ENCODE measurements at places on chromosomes 2 and 18. TPM values are rescaled to one million over a fixed set of nuclear protein-coding genes. Genes with fewer than 3 reads are reported as not detected.

GRCh38 chr2:158507141-158507540 is 50.4 kb downstream of the PKP4 start:
- no peak for DNase-seq

- DNase-seq: no peak
These were observed 138.3 kb downstream of the CDH20 start for GRCh38 chr18:61471541-61471940.

GRCh38 chr2:60512062-60512622 is 41.3 kb downstream of the BCL11A start:
- DNase-seq: no peak

TSPYL6 gene
- not detected for total RNA-seq

DNA sequence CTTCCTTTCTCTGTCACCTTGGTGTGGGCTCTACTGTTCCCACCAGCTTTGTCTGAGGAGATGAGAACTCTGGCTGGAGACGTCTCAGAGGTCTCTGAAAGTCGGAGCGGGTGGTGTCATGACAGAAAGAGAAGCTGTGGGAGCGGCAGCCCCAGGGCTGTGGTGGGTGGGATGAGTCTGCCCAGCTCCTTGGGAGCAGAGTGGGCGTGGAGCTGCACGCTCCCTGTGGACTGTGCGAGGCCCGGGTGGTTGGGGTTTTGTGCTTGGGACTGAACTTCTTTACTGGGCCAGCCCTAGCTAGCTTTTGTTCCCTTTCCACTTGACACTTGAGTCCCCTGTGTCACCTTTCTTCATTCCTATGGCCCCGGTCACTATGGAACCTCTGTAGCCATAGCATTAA is 10.4 kb downstream of the TOGARAM2 start:
- no peak for DNase-seq

DNA sequence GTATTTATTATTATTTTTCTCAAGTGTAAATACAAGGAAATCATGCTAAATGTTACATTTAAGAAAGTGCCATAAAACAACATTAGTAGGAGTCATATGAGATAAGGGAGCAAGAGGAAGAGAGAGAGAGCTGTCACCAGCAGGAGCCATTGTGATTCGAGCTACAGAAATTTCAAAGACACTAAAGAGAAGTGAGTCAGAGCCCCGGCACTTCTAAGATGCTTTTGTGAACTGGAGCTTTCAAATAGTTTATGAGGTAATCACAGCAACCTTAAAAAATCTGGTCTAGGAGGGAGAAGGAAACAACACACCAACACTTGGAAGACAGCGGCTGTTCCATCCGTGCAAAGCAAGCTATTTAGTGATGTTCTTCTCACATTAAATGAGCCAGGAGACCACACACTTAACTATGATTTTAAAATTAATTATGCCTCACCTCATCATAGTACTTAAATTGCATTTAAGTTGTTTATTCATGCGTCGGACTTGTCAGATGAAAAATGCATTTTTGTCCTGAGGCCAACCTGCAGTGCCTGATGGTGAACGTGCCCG is 382.7 kb upstream of the SALL3 start:
- peak; percentile 39 for DNase-seq

- DNase-seq: no peak
These were observed 17.5 kb upstream of the CCL20 start for GRCh38 chr2:227796045-227796711.

GRCh38 chr2:219944866-219945265 is 317.4 kb downstream of the SLC4A3 start:
- no peak for DNase-seq

DNA sequence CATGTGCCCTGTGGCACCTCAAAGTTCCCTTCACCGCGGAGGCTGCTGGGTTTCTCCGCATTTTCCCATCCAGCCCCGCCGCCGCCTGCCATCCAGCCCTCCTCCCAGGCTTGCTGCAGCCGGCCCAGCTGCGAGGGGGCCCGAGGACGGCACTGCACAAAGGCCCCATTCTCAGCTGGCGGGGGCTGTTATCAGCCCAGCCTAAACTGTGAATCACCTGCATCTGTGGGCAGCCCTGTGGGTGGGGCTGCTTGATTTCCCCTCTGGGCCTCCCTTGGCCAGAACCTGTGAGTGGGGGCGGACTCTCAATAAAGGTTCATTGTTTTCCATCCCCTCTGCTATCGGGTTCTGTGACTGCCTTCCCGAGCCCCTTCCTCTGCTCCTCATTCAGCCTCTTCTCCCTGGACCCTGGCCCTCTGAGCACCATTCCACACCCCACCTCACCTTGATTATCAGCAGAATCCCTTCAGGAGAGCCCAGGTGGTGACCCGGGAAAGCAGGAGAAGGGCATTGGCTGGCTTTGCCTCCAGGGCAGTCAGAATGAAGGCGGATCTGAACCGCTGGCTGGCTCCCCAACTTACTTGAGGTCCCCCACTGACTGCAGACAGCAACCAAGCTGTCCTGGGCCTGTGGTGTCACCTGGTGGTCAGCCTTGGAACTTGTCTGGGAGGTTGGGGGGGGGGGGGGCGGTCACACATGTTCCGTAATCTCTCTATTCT is 204.5 kb downstream of the ZFP36L2 start:
- DNase-seq: peak; percentile 91

- no peak for DNase-seq
These were observed 810.3 kb upstream of the SALL3 start for GRCh38 chr18:78169174-78169864.

All from H7 (cell line).